Diencephalon (tissue), 1 donor: ENCODE measurements at places on chromosomes 7 and 10. TPM values are rescaled to one million over a fixed set of nuclear protein-coding genes. Genes with fewer than 3 reads are reported as not detected.

The EMX2 gene
- 1.4 TPM for total RNA-seq

The NEURL1 gene
- total RNA-seq, result 33.4 TPM

The LRGUK gene
- 11.8 TPM for total RNA-seq

The PON3 gene
- 0.92 TPM for total RNA-seq

The CYP2C19 gene
- not detected for total RNA-seq

The PPP1R17 gene
- 2.8 TPM for total RNA-seq
